Stimulated activated CD8-positive, alpha-beta memory T cell treated with anti-CD3 and anti-CD28 coated beads, Interleukin-4, amount 100 ng/mL, for 24 hours (primary cell): ENCODE measurements at places on chromosomes 6 and 20.

DNA sequence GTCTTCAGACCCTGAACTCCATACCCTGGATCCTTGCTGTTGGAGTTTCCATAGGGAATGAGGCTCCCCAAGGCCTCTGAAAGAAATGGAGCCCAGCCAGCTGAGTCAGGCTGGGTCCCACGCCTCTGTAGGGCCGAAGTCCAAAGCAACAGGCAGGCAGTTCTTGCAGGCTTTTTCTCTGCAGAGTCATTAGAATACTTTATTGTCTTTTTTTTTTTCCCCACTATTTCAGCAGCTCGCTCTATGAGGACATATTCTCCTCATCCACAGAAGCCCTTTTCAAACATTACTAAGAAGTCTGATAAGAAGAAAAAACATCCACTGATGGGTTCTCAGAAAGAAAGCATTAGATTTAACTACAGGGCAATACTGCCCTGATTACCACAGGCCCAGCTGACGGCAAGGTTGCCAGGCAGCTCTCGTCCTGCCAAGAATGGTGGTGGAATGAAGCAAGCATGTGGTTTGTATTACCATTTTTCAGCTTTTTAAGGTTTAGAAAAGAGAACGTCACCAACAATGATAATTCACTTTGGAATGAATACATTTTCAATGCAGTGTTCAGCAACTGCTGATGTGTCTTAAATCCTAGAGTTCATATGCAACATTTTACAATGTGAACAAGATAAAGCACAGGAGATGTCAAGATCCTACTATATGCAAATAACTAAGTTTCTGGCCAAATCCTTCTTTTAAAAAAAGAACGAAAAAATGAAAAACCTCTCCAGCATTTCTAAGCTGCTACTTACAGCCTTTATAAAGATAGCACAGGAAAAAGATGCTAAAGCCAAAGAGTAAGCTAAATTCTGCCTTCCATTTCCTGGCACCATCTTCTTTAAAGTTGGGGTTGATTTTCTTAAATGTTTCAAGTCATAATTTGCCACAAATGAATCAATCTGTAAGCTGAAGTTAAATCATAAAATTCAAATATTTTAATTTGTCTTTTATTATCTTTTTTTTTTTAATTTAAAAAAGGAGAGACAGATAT is 223.6 kb upstream of the CITED2 start:
- DNase-seq: no peak

GRCh38 chr6:117544716-117545115 is 57.6 kb downstream of the GOPC start:
- DNase-seq: no peak

GRCh38 chr20:38065764-38066375 is 32.3 kb downstream of the RPRD1B start:
- DNase-seq: no peak

DNA sequence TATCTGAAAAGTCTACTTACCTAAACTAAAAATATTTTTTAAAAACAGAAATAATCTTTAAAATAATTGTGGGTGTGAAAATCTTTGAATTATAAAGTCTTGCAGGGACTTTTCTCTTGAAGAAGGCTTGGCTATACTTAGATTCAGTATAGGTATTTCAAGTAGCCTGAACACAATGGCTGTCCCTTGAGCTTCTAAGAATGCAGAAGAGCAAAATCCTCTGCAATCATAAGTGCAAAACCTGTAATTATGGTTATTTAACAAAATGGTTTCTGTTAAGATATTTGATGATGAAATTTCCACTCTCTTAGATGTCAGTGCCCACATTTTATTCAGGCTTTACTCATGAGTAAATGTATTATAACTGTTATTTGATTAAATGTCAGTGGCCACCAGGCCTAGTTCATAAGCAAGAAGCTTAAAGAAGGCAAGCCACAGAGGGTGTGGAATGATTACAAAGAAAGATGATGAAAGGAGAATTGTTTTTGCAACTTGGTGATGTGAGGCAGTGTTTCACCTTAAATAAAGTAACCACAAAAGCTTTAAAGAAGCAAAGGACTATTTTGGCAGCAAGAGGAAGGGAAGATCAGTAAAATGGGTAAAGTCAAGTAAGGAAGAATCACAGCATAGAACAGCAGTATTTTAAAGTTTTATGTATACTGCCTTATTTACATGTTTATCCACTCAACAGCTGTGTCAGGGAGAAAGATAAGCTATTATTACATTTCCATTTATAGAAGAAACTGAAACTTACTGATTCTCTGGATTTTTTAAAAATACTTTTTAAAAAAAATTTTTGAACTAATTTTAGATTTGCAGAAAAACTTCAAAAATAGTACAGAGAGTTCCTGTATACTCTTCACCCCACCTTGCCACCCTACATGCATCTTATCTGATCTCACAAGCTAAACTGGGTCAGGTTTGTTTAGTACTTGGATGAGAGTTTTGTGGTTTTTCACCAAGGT is 351.2 kb upstream of the RUNX2 start:
- DNase-seq: no peak

GRCh38 chr6:97292671-97293070 is 9.7 kb upstream of the MMS22L start:
- no peak for DNase-seq

DNA sequence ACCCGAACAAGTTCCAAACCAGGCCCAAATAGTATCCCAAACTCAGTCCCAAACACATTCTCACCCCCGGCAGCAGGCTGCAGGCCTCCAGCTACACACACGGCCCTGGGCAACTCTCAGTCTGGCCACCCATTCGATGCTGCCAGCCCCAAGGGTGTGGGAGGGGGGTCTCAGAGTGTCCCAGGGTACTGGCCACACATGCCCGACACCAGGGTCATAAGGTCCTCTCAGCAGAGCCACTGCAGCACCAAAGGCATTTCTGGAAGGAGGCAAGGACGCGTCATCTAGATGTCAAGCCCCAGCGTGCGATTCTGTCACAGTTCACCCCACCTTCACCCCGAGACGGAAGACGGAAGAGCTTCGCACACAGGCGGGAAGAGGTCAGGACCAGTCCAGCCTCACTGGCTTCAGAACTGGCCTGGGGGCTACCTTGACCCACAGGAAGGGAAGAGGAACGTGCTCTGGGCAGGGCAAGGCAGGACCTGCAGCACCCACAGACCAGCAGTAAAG is 9.5 kb downstream of the MYL9 start:
- DNase-seq: no peak

DNA sequence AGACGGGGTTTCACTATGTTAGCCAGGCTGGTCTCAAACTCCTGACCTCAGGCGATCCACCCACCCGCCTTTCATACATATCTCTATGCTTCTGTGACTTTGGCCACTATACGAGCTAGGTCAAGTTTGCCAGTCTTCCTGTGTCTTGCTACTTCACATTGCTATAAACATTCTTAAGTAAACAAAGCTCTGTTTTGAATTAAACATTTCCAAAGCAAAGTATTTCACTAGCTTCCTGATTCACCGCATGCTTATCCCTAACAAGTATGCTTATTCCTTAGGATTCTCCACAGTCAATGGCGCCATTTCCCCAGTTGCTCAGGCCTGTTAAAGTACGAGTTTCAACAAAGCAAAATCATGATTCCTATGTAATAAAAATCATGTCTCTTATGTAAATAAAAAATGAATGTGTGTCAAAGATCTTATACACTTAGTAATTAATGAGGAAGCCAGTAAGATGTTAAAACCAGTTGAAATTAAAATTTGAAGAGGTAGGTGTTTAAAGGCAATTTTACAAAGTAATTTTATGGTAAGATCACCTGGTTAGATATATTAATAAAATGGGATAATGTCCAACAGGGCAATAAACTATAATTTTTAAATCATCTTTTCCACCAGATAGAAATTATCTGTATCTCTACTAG is 88.5 kb downstream of the PRKN start:
- DNase-seq: no peak
